Stimulated activated CD8-positive, alpha-beta memory T cell treated with anti-CD3 and anti-CD28 coated beads, Interleukin-15, amount 100 ng/mL, for 24 hours (primary cell): ENCODE measurements at places on chromosomes 3 and 15.

DNA sequence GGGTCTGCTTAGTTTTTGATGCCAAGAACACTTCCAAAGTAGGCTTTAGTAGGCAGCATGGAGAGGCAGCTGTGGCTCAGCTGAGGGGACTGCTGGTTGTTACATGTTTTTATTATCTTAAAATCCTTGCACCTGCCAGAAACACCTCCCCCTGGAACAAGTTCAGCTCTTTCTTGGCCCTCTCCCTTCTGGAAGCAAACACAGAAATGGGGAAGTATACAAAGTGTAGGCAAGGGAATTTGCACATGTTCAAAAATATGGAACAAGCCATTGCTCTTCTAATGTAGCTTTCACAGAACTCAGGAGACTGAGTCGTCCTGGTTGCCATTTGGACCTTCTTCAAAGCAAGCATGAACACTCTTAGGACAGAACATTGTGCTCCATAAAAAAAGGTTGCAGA is 169.1 kb upstream of the SEMA6D start:
- no peak for DNase-seq

DNA sequence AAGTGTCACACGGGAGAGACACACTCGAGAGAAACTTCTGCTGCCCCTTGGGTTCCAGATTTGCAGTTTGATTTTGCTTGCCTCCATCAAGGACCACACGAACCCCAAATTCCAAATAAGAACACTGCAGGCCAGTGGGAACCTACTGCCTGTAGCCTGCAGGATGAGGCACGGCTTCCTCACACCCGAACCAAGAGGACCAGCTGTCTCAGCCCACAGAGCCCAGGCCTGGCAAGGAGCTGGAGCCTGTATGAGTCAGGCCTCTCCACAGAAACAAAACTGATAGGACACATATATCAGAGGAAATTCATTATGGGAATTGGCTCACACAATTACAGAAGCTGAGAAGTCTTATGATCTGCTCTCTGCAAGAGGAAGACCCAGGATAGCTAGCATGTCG is 188.1 kb upstream of the NSMCE3 start:
- DNase-seq, result no peak

GRCh38 chr3:33076952-33077351 is 20.0 kb downstream of the GLB1 start:
- no peak for DNase-seq

DNA sequence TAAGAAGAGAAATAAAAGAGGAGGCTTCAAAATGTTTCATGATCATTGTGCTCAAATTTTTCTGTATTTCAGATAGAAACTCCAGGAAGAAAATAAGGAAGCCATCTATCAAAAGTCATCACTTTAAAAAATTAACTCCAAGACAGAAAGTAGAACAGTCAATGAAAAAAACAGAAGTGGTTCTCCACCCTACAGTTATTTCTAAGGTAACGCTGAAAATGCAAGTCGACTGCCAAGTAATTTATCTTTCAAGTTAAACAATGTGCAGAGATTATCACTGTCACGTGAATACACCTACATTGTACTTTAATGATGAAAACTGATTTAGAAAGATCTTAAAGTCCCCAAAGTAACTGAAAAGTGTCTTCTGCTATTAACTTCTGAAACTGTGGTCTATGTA is 78.5 kb upstream of the SNRPA1 start:
- DNase-seq, result no peak

DNA sequence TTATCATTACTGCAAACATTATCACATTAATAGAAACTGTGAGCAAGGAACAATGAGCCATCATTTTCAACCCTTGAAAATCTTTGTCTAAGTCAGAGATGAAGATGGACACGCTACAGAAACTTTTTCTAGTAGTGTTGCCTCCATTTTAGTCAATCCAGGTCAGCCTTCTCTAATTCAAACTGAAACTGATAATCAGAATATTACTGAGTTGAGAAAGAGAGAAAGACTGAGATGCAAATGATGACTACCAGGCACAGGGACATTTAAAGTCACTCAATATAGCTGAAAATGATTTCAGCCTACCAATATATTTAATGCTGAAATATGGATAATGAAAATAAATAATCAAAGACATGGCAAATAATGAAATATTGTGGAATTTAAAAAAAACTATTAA is 261.4 kb downstream of the GBE1 start:
- DNase-seq, result no peak

GRCh38 chr3:196142202-196142956 is 60.5 kb upstream of the TFRC start:
- no peak for DNase-seq

DNA sequence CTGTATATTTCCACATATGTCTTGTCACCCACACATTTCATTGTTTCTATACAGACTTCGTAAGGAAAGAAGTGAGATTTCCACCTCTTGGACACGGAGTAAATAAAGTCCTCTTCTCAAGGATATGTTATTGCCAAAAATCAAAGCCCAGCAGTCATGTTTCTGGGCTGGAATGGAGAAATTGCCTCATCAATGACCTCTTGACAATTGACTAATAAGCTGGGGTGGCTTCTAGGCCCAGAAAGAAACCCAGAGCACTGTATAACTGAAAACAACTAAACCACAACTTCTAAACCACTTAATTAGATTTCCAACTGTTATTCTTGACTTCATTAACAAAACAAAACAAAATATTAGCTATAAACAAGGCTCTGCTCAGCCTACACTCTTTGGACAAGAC is 56.4 kb upstream of the SLC24A5 start:
- no peak for DNase-seq

DNA sequence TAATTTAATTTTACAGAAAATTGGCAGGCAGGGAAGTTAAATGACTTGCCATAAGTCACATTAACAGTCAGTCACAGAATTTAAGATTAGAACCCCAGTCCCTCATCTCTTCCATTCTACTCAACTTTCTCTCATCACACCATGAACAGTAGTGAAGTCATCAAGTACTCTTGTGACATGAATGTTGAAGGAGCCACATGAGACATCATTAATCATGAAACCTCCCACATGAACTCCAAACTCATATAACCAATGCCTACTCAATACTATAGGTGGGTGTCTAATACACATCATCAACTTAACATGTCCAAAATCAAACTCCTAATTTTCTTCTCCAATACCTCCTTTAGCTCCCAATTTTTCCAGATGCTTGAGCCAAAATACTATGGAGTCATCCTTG is 19.5 kb downstream of the PHC3 start:
- DNase-seq, result no peak

DNA sequence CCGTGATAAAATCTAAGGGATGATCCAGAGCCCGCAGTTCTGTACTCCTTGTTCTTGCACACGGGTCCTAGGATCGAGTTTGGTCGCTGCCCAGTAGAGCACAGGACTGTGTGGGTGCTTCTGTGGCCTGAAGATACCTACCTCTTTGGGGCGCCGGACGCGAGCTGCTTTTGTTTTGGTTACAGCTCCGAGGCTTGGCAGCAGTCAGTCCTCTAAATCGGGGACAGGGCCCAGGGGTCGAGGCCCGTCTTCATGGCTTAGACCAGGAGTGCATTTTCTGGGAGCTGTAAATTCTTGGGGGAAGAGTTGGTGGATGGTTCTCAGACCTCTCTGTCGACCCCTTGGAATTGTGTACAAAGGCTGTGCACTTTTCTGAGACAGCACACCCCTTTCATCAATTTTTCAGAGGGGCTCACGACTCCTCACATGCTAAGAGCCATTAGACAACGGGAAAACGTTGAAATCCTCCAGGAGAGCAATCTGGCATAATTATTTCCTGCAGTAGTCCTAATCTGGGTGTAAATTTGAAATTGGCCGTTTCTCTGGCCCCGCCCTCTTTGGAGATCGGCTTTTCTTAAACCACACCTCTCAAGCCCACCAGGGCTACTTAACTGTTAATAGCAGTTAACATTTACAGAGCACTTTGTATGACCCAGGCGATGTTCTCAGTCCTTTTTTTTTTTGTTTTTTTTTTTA is 928 bp downstream of the CEP97 start:
- DNase-seq, result peak; percentile 8

- no peak for DNase-seq
Observed at GRCh38 chr3:156814295-156814694, 11.9 kb upstream of the LEKR1 start.

DNA sequence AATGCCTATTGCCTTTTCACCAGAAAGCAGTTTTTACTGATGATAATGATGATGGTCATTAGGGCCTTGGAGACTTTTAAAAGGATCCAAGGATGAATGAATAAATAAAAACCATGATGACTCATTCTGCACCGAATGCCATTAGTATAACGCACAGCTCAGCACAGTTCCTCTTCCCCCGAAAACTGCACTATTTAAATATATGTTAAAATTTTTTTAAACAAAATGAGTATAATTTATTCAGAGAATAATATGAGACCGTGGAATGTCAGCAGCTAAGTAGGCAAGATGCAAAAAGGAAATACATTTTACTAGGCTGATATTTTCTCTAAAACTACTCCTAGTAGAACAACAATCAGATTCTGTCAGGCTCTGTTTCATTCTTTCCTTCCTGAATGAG is 83.4 kb upstream of the NANOGP8 start:
- DNase-seq, result no peak

GRCh38 chr3:26622621-26623418 is at the start of gene LRRC3B:
TSS of gene LRRC3B (plus strand) at chr3:26622772. CDS start at chr3:26709673, 86,901 bp downstream.
- DNase-seq, result no peak

DNA sequence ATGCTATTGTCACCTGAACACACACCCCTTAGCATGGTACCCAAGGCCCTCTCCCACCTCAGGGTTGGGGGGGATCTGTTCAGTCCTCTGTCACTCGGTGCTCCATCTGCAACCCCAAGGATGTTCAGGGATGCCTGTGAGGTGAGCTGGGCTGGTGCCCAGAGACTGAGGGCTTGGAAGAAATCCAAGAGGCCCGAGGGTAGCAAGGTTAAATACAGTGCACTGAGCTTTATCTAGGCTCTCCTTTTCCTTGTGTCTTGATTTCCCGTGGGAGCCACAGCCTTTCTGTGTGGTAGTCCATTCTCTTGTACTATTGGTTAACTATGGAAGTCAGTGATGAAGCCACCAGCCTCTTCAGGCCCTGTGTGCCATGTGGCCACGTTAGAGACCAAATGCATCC is 18.7 kb upstream of the WNT5A start:
- no peak for DNase-seq

DNA sequence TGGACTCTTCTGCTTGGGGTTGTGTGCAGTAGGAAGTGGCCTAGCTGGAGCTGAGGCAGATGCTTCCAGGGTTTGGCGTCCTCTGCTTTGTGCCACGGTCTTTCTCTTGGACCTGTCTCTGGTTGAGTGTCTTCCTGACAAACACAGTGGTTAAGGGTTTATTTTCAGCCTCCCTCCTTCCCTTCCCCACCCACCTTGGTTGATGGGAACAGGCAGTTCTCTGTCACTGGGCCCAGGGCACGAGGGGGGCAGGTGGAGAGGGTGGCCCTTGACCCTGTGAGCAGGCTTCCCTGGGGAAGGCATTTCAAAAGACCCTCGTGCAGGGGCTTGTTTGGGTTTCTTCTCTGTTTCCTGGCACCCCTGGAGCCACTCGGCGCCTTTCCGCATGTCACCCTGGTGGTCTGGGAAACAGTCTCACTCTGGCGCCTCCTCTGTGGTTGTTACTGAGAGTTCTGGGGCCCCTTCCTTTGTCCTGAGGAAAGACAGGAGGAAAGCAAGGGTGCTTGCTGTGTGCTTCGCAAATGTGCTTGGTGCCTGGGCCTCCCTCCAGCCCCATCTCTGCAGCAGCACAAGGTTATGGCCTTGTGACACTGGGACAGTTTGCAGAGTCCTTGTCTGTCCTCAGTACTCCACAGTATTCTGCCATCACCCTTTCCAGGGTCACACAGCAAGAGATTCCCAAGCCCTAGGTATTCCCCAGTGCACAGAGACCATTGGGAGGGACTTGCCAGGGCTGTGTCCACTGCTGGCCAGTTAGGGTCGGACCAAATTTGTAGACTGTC is 10.3 kb upstream of the STAB1 start:
- no peak for DNase-seq

GRCh38 chr15:90015749-90016148 is 14.6 kb downstream of the ZNF710 start:
- DNase-seq, result no peak

DNA sequence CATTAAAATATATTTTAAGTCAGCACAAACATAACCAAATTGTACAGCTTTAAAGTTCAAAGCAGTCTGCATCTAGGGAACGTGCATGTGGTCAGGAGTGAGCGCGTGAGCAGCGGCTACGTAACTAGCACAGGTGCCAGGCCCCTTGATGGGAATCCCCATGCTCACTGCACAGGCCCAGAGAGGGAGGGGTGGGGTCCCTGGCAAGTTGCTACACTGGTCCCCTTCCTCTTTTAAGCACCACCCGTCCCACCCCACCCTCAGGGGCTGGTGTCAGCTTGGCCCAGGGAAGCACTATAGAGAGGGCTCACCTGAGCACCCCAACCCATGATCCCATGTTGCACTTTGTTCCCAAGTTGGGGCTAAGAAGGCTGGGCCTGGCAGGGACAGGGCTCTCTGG is 835 bp upstream of the GMPPB start:
- no peak for DNase-seq

DNA sequence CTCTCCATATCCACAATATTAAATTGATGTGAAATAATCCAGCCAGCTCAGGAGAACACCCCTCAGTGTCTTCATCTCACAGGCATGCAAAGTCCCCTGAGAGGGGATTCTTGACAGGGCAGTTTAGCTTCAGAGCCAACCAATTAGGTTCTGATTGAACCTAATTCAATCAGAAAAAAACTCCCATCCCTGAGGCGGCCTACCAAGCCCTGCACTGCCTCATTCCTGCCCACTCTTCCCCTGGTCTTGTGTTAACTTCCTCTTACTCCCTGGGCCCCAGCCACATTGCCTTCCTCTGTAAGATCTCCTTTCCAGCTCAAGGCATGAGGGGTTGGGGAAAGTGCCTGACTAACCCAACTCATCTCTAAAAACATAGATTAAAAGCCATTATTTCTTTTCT is 46.1 kb downstream of the FRMD4B start:
- no peak for DNase-seq

- DNase-seq, result no peak
Observed at GRCh38 chr3:156323466-156323865, 203.1 kb downstream of the KCNAB1 start.

DNA sequence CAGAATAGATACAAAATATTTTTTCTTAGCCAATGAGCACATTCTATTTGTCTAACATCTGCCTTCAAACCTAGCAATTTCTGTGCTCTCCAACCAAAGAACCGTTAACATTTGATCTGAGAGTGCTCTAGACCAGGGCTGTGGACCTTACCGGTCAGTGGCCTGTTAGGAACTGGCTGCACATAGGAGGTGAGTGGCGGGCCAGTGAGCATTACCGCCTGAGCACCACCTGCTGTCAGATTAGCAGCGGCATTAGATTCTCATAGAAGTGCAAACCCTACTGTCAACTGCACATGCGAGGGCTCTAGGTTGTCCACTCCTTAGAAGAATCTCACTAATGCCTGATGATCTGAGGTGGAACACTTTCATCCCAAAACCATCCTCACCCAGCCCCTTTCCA is 131.7 kb downstream of the CADM2 start:
- no peak for DNase-seq

- no peak for DNase-seq
Observed at GRCh38 chr15:45095661-45096060, 18.3 kb downstream of the DUOX2 start.

DNA sequence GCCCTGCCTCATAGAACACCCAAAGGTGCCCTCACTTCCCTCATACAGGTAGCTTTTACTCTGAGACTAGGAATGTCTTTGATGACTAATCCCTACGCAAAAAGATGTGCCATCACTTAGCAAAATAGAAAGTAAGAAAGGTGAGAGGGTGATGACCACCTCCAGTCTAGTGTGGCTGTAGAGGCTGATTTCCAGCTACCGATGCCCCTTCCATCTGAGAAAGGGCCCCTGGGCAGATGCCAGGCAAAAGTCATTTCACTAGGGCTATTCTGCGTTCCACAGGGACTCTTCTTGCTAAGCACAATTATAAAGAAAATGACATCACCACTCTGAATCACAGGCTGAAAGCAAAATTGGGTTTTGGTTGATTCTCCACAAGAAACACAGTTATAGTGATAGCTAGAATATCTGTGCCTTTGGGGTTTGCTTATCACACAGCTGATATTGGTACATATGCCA is 77.4 kb downstream of the RBPMS2 start:
- DNase-seq, result no peak
